ENCODE measurements at places on chromosomes 12 and 14. TPM values are rescaled to one million over a fixed set of nuclear protein-coding genes. Genes with fewer than 3 reads are reported as not detected.

- DNase-seq = no peak
Measured at GRCh38 chr14:73255005-73255400, 17.7 kb downstream of the PAPLN start.

DNA sequence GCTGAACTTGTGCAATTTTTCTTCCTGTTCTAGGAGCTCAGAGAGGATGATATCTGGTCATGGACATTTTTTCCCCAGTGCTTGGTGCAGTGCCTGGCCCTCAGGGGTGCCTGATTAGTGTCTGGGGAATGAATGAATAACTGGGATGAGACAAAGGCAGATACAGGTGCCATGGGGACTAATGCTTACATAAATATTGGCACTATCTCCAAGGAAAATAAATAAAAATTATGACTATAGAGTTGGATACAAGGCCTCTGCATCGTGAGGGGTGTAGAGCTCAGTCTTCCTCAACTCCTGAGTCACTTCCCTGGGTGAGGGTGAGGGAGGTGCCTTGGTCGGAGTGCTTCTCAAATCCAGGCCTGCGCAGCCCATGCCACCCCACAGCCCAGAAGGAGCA lies 188.6 kb downstream of the KCNA5 start:
- DNase-seq = no peak

P2RX2 gene
- not detected for total RNA-seq

BICDL1 gene
- 26.7 TPM for total RNA-seq

- DNase-seq = no peak
Measured at GRCh38 chr14:90553921-90554336, 157.1 kb downstream of the CALM1 start.

NUBPL gene
- total RNA-seq = 11.4 TPM

C12orf42 gene
- total RNA-seq = not detected

DPY19L2 gene
- total RNA-seq = 5.4 TPM

- DNase-seq = peak; percentile 55
Measured at GRCh38 chr12:115337693-115338543, 653.9 kb upstream of the TBX3 start.

GRCh38 chr12:7748852-7749251 lies 1.7 kb upstream of the CLEC4C start:
- no peak for DNase-seq

- no peak for DNase-seq
Measured at GRCh38 chr12:49733219-49734017, 7.9 kb upstream of the TMBIM6 start.

DNA sequence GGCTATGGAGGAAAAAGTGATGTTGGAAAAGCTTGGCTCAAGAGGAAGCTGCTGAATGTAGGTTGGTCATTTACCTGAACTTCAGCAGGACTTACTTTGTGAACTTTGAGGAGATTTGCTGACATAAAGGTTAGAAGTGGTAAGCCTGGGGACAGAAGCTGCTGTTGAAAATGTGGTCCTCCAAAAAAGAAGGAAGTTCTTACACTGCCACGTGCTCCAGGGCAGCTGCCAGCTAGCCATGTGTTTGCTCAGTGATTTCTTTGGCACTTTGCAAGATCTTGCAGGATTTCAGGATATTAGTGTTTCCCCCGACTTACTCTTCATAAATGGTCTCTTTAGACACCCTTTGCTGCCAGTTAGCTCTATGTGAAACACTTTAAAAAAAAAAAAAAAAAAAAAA lies 14.8 kb upstream of the DYRK2 start:
- DNase-seq = no peak

CPM gene
- 61.5 TPM for total RNA-seq

MIP gene
- total RNA-seq = not detected

GRCh38 chr14:102007916-102008418 lies 43.6 kb downstream of the DYNC1H1 start:
- no peak for DNase-seq

CLEC1A gene
- total RNA-seq = 3.5 TPM

DNA sequence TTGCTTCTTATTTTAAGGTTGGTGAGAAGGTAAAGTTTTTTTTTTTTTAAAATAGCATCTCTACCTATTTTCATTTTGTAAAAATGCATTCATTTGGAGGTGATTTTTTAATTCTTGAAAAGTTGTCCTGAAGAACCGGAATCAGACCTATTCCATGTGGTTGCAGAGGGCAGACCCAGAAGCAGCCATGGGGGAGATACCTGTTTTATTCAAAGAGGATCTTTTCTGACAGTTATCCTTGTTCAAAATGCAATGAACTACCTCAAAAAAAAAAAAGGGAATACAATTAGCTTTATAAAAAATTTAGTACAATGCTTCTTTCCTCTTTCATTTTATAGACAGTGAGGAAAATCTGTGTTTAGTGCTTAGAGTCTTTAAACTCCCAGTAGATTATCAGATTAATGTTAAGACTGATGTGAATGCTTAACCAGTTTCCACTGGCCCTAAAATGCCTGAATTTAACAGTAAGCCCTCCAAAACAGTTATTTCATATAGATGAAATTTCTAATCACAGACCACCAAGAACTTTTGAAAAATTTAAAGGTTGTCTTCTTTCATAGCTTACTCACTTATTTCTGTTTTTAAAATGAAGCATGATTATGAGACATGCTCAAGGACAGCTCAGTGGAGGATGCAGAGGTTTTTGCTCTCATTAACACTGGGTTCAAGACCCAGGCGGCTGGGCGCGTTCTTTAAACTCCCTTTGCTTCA lies 8.6 kb upstream of the NEMF start:
- no peak for DNase-seq

DNA sequence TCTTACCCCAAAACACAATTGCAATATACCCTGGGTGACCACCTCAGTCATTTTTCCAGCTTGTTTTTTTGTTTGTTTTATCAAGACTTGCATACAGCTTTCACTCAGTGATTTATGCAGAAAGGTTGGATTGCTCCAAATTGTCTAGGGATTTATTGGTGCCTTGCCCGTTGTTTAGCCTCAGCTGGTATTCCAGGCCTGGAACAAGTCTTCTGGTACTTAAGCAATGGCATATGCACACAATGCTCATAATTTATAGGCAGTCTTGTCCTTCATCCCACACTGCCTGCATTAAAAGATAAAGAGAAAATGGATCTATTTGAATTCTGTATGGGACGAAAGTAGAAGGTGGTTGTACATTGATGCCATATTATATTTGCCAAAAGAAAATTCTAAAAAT lies 392.5 kb downstream of the ADAMTS20 start:
- no peak for DNase-seq

- peak; percentile 17 for DNase-seq
Measured at GRCh38 chr14:62126879-62127478, 364.8 kb downstream of the SNAPC1 start.

CORO1C gene
- total RNA-seq = 194 TPM

DNA sequence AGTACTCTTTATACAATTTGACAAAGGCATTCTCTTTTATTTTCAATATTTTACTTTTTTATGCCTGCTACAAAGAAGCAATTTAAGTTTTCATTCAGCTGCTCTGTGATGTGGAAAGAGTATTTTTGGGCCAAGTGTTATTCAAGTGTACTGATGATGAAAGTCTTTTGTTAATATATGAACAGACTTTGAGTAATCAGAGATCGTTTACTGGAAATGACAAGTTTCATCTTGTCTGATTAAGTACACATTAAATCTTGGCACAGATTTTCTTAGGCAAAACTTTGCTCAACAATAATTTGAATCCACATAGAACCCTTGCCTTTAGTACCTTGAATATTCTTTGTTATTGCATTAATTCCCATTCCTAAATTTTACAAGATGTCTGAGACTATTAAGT lies 13.3 kb upstream of the PZP start:
- DNase-seq = no peak

E2F7 gene
- total RNA-seq = 0.55 TPM

Data from mucosa of gallbladder (tissue), 1 donor.